DMS53 (cell line): ENCODE measurements at places on chromosomes 1 and 21.

DNA sequence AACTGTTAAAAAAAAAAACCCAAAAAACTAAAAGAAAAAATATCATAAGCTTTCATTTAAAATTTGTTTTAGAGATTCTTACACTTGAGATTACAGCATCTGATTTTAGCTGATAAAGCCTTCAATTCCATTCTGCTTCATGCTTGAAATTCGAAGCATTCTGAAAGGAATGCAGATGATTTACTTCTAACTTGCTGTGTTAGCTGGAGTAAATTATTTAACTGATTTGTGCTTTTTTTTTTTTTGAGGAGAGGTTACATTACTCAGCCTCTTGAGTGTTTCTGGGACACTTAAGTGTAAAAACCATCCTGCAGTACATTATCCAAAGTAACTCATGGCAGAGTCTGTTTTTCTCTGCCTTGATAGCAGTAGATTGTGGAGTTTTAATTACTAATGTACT lies 4.5 kb upstream of the TRIM67 start:
- no peak for DNase-seq

DNA sequence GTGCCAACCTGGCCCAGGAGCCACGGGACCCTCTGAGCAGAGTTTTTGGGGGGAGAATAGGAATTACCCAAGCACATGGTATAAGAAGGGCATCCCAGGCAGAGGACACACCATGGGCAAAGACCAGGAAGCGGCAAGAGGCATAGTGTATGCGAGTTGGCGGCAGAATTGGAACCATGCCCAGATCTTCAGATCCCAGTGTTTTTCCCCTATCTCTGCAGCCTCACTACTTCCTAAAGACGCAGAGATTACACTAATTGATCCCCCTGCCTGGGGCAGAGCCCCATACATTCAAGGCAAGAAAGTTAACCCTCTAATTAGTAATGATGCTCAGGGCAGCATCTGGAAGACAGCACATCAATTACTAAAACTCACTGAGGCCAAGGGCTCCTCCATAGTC lies 48.2 kb downstream of the SYT2 start:
- DNase-seq: peak; percentile 58

GRCh38 chr21:46109313-46110221 lies 11.7 kb downstream of the COL6A2 start:
- no peak for DNase-seq

DNA sequence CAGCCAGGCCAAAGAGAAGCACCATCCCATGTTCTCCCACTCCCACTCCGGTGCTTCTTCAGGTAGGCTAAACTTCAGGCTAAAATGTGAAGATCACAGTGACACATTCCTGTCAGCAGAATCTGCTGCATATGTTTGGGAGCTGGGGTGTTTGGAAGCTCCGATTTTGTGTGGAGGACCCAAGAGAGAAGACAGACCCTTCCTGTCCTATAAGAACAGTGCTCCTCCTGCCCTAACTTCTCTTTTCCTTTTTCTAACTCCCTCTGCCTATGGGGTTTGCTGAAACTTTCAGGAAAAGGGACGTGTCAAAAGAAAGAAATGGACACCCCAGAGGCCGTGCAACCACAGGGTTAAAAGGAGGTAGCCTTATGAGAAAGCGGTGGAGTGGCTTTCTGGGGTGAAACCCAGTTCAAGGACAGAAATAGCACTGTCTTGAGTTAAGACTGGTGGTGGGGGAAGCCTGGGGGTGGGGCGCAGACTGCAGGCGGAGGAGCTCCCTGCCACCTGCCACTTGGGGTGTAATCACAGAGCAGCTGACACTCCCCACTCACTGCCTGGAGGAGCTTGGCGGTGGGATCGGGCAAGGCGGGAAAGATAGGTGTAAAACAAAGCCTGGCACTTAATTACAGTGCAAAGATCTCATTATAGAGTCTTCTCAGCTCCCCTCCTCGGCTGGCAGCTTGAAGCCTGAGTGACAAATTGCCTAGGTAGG lies 645 bp upstream of the TLR5 start:
- DNase-seq: no peak

GRCh38 chr21:21530680-21531079 lies 532.5 kb downstream of the NCAM2 start:
- no peak for DNase-seq

GRCh38 chr1:30962609-30963508 lies 54.3 kb upstream of the SDC3 start:
- no peak for DNase-seq

GRCh38 chr1:233406339-233406960 lies 78.9 kb downstream of the MAP3K21 start:
- DNase-seq: no peak

GRCh38 chr1:229412056-229412455 lies 21.8 kb downstream of the ACTA1 start:
- no peak for DNase-seq

DNA sequence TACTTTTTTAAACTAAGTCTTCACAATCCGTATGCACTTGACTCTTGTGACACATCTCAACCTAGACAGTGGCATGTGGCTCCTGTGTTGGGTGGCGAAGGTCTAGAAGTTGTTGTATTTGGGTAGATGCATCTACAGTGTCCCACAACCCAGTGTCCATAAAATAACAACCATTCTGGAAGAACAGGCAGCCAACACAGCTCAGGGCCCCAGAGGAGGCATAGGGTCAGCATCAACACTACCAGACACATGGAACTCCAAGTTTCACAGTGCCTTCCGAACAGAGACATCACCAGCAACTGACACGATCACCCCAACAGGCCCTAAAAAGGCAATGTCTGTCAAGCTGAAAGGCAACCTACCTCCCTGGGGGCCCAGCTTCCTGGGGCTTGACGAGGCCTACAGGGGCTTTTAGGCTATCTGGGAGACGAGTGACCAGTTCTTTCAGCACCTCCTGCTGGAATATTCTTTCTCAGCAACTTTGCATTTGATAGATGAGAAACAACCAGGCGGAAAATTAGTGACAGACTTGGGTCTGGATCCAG lies 5.6 kb downstream of the SH3BP5L start:
- DNase-seq: no peak

DNA sequence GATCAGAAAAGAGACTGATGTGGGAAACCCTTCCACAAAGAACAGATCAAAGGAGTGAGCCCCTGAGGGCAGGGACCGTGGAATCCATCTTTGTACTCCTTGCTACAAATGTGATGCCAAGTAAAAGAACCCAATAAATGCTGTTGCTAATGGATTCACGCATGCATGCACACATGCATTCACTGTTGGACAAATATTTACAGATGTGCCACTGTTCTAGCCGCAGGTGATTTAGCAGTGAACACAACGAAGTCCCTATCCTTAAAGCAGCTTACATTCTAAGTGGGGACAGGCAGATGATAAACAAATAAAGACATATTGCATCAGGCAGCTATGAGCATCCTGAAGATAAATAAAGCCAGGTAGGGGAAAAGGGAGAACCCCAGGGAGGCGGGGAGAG lies 67.8 kb downstream of the ITPKB start:
- peak; percentile 98 for DNase-seq

DNA sequence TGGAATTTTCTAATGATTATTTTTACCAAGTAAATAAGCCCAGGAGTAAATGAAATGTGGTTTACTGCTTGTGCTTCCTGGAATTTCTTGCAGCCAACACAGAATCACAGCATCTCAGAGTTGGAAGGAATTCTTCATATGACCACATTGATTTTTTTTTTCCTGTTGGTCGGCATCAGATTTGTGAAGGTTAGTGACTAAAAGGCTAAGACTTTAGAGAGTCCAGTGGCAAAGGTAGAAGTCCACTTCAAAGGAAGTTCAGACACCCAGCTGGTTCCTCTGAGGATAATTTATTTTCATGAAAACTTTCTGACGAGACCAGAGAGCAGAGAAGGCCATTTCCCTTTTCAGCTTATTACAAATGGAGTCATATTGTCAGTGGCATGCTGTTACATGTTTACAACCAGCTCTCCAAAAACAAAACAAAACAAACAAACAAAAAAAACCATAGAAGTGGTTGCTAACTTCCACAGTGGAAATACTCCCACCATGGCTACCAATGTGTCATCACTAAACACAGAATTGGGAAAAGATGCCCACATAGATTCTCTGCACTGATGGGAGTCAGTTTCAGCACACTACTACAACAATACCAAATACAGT lies 77.2 kb upstream of the CDC42BPA start:
- DNase-seq: no peak

GRCh38 chr1:236535662-236536161 lies 11.9 kb downstream of the LGALS8 start:
- DNase-seq: no peak

DNA sequence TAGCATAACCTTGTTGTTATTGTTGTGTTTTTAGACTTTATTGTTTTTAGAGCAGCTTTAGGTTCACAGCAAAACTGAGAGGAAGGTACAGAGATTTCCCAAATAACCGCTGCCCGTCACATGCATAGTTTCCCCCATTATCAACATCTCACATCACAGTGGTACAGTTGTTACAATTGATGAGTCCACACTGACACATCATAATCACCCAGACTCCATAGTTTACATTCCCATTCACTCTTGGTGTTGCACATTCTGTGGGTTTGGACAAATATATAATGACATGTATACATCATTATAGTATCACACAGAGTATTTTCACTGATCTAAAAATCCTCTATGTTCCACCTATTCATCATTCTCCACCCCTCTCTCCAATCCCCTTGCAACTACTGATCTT lies 25.9 kb upstream of the TOR3A start:
- DNase-seq: no peak

DNA sequence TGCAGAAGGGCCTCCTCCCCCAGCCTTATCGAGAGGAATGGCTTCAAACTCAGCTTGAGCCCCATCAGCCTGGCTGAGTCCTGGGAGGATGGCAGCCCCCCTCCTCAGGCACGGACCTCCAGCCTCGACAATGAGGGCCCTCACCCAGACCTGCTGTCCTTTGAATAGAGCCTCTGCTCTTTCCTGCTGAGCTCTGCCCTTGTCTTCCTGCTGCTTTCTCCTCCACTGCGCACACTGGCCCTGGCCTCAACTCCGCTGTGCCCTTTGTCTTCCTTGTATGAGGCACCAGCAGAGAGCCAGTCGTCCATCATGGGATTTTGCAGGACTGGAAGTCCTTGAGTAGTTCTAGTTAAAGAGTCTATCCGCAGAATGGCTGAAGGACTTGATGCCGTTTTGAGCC lies 2.0 kb downstream of the C1orf226 start:
- DNase-seq: no peak

DNA sequence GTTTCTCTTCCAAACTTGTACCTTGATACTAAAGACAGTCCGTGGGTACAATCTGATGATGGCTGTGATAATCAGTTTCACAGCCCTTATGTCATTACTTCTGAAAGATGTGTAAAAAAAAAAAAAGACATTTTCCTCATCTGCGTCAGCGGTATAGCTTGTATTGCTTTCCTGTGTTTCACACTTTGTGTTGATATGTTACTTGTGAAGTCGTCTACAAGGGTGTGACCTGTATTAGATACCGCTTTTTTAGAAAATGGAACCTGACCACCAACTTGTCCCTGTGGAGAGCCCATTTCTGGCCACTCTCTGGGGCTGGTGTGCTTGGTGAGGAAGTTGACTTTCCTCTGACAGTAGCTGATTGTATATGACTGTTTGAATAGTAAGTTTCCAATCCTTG lies 50.5 kb downstream of the PEX14 start:
- DNase-seq: no peak

DNA sequence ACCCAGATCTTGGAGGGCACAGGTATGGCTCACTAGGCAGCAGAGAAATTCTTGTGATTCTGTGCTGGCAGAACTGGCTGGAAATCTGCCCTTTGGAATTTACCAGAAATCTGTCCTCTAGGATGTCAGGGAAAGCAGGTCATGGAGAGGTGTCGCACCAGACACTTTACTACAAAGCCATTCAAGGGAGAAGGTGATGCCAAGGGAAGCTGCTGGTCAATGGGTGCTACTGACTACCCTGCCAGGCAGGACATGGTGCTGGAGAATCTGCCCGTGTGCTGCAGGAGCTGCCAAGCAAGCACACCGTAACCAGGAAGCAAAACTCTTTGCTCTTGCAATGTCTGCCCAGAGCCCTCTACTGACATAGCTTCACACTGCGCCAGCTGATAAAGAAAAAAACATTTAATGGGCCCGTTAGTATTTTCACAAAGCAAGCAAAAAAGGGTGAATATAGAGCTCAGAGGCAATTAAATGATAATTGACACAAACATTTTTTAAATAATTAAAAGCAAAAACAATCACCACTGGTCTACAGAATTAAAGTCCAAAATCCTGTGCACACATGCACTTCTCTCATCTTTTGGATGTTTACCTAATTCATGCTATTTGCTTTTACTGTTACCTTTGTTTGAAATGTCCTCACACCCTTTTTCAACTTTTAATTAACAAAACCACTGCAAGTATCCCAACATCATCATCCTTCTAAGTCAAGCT lies 7.2 kb upstream of the FBXO28 start:
- peak; percentile 85 for DNase-seq

- no peak for DNase-seq
Measured at GRCh38 chr1:94935034-94935433, 8.1 kb upstream of the CNN3 start.
